ENCODE measurements at places on chromosomes 6 and 20.
A peak's percentile ranks its signal among the peaks of the same experiment; 100 is the strongest.

- DNase-seq = no peak
These were observed 11.7 kb downstream of the SFT2D1 start for GRCh38 chr6:166330612-166331011.

GRCh38 chr6:62390401-62390800 is 104.4 kb upstream of the KHDRBS2 start:
- no peak for DNase-seq

DNA sequence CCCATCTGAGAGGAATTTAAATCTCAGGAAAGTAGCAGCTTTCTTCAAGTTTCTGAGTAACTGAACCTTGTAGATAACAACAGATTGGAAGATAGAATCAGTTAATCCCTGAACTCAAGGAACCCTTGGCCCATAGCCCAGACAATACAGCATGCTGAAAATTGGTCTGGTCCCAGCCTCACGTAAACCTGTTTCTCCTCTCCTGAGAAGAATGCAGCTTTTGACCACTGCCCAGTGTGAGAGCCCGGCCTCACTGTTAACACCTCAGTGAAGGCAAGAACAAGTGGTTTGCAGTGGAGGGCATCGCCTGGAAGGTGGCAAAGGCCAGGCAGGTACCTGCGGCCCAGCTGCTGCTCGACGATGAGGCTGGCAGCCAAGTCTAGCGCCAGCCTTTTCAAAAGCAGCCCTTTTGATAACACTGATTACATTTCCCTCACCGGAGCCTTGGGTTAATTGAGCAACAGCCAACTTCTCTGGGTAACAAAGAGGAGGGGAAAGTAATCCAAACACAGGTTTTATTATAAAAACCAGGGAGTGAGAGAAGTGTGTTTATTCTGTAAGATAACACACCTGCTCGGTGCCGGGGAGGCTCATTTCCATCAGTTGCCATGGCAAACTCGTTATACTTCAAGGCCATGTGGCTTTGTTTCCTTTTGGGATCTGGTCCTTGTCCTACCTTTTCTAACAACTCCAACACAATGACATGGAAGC is 54.0 kb downstream of the TRAF3IP2 start:
- DNase-seq = no peak

DNA sequence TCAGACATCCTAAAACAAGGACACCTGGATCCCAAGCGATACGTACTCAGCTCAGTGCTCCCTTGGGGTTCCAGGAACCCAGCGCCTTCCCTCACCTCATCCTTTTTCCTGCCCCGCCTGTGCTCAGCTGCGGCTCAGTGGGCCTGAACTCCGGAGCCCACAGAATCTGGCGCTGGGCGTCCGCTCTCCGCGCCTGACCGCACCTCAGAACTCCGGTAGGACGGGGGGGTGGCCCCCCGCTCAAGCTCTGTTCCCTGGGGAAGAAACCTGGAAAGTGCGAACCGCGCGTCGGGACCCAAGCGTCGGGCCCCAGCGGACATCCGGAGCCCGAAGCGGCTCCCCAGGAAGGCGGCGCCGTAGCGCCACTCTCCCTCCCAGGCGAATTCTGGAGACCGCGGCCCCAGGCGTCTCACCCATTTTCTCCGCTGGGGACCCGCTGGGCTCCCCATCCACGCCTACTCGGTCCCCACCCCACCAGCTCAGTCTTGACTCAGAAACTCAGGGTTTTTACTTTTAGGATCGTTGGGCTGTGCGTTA is 336 bp upstream of the LY6G5C start:
- peak; percentile 54 for DNase-seq

GRCh38 chr6:41538556-41539182 is 7.5 kb upstream of the FOXP4 start:
- no peak for DNase-seq
